Activated naive CD4-positive, alpha-beta T cell (primary cell): ENCODE measurements at places on chromosomes 5 and 9.

- DNase-seq, result no peak
Observed at GRCh38 chr5:66742083-66742895, 146.1 kb downstream of the MAST4 start.

GRCh38 chr9:136345281-136346156 lies 18.0 kb downstream of the DNLZ start:
- DNase-seq, result no peak

- DNase-seq, result no peak
Observed at GRCh38 chr5:69213513-69214215, 21.0 kb upstream of the CDK7 start.

DNA sequence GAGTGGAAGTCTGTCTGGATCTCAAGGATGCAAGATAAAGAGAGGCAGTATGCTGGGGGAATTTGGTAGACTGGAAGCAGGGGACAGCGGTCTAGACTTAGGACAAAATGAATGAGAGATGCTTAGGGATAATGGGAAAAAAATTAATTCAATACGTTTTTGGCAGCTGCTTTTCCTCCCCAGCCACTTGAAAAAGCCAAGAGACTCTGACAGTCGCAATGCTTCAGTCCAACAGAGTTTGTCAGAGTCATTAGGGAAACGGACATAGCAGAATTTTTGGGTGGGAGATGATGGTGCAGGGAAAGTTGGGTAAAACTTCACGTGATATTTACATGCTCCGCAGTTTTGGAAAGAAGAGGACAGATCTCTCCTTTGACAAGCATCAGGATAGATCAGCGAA lies 129.7 kb downstream of the GOLPH3 start:
- no peak for DNase-seq

- no peak for DNase-seq
Observed at GRCh38 chr5:78576376-78576775, 72.2 kb downstream of the LHFPL2 start.

DNA sequence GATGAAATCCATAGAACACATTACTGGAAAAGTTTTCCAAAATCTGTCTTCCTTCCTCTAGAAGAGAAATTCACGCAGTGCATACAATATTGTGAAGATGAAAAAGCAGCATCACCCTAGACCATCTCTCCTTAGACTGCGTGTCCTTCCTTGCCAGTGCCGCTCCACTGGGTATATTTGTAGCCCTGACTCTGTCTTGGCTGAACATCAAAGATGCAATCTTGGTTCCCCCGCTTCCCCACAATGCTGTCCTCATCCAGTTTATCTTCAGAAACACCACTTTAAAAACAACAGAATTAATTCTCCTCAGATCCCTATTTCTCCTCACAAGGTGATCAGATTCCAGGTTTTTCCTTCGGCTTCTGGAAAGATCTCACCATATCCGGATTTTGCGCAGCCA lies 53.9 kb downstream of the ROR2 start:
- DNase-seq, result no peak

DNA sequence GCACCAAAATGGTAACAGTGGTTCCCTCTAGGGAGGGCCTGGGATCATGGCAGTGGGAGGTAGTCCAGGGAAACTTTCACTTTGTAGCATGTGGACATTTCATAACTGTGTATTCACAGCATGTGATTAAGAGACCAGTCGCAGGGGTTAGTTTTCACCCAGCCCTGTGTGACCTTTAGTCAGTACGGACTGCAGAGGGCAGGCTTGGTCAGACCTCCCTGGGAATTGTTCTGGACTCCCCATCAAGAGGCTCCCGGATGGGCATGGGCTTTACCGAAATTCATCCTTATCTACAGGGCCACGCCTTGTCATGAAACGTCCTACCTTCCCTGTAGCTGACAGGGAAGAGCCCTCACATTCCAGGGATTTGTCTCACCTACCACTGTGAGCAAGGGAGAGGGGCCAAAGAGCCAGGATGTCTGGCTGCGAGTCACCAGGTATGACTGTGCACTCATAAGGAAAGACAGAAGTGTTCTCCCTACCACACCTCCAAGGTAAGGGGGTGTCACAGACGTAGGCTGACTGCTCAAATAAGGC lies 19.9 kb downstream of the GPX3 start:
- DNase-seq, result no peak

DNA sequence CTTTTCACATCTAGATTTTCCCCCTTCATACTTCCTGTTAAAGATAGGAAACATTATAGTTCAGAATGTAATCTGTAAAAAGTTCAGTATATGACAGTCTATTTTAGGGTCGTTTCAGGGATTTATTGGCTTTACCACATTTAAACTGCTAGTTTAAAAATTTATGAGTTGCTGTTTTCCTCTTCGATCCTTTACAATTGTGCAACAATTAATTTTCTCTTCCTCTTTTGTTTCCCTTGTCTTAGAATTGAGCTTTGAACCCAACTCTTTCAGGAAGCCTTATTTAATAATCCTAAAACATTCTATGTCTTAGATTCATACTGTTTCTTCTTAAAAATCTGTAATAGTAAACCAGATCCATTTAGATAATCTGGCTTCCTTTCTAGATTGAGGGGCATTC lies 16.4 kb downstream of the ZSWIM6 start:
- DNase-seq, result no peak

GRCh38 chr9:8419596-8420275 lies 620.2 kb upstream of the DMAC1 start:
- no peak for DNase-seq

DNA sequence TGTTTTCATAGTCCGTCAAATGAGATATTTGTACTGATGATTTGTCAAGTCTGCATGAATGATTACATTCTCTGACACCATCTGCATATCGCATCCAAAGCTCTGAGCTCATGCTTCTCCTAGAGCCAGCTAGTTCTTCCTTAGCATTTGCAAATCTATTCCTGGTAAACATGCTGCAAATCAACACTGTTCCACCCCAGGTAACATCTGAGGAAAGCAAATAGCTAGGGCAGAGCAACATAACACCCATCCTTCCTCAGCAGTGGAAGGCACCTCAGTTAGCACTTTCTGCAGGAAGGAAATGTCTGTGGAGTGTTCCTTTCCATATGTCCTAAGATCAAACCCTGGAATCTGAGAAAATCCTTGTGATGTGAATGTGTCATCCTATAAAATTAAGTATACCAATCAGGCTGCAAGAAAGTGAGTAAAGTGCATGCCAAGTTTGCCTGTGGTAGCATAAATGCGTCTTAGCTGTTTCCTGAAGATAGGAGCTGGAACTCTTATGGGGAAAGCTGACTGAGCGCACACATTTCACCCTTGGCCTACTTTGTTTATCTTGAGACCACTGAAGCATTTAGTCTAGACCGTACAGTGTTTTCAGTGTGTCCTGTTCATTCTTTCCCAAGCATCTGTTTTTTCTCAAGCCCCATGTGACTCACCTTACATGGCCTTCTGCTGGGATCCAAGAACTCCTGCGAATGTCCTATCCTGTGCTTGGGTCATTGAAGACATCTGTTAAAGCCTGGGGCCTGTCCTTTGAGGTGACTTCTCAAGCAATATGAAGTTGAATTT lies 50.9 kb upstream of the STARD4 start:
- no peak for DNase-seq

GRCh38 chr9:38032266-38033110 lies 36.5 kb downstream of the SHB start:
- DNase-seq, result no peak

GRCh38 chr9:85431339-85432102 lies 310.2 kb downstream of the AGTPBP1 start:
- DNase-seq, result no peak

- DNase-seq, result no peak
Observed at GRCh38 chr9:34959461-34959860, 1.4 kb downstream of the PHF24 start.

DNA sequence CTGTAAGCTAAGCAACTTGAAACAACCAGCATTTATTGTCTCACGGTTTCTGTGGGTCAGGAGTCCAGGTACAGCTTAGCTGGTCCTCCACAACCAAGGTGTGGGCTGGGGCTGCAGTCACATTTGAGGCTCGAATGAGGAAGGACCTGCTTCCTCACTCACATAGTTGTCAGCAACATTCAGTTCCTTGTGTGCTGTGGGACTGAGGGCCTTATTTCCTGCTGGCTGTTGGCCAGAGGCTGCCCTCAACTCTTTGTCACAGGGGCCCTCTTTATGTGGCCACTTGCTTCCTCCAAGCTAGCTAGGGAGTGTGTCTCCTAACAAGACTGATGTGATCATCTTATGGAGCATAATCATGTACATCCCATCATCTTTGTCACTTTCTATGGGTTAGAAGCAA lies 29.2 kb upstream of the SEMA4D start:
- no peak for DNase-seq

GRCh38 chr5:143985832-143986515 lies 174.0 kb downstream of the HMHB1 start:
- no peak for DNase-seq

- DNase-seq, result no peak
Observed at GRCh38 chr9:116345817-116346216, 192.2 kb downstream of the PAPPA start.

- DNase-seq, result no peak
Observed at GRCh38 chr5:607541-608428, 4.4 kb upstream of the CEP72 start.

- no peak for DNase-seq
Observed at GRCh38 chr5:143229896-143230675, 173.4 kb downstream of the NR3C1 start.

DNA sequence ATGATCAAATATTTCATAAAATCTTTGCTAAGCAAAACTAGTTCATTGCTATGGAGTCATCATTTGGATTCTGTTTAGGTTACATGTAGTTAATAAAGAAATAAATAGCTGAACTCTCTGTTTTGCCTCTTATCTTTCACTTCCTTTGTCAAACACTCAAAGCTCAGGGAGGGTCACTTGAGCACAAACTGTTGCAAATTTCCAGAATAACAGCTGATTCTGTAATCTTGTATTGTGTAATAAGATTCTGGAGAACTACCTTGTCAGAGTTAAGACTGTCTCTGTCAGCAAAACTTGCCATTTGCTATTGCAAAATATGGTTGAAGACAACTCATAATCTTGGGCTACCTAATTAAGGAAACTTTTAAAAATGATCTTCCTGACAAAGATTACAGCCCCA lies 182.0 kb upstream of the MOCS2 start:
- DNase-seq, result no peak

- no peak for DNase-seq
Observed at GRCh38 chr5:53262348-53262970, 152.9 kb upstream of the MOCS2 start.

DNA sequence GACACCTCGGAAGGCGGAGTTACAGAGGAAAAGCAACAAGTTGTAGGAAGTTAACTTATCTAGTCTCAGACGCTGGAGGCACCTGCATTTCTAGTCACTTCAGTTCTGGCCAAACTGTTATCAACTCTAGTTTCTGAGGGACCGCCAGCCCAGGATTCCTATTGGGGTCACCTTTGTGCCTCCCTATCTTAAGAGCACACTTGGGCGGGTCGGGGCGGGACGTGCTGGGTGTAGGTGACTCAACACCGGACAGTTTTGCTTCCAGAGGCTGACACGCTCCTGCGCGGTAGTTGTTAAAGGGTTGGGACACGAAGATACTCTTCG lies 679 bp upstream of the KDM4C start:
- DNase-seq, result peak; percentile 73

DNA sequence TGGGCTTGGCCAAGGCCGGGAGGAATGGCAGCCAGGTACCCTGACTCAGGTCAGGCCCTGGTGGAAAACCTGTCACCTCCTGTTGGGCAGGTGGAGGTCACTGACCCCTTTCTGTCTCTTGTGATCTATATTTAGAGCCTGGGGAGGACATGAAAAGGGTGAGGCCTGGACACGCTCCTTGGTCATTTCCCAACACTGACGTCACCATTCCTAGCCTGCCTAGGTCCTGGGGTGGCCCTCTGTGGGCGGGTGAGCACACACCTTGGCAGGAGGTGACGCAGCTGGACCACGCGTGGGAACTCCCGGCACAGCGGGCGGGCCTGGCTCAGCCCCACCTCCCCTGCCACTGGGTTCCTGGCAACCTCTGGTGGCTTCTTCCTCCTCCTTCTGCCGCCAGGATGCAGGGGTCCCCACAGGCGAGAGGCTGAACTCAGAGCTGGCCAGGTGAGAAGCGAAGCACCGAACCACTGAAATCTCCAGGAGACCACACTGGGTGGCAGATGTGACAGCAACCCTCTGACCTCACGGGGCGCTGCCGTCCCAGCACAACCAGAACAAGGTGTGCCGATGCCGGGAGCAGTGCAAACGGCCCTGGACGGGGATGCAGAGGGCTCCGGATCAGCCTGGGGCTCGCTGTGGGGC lies 6.4 kb upstream of the RALGDS start:
- DNase-seq, result no peak

DNA sequence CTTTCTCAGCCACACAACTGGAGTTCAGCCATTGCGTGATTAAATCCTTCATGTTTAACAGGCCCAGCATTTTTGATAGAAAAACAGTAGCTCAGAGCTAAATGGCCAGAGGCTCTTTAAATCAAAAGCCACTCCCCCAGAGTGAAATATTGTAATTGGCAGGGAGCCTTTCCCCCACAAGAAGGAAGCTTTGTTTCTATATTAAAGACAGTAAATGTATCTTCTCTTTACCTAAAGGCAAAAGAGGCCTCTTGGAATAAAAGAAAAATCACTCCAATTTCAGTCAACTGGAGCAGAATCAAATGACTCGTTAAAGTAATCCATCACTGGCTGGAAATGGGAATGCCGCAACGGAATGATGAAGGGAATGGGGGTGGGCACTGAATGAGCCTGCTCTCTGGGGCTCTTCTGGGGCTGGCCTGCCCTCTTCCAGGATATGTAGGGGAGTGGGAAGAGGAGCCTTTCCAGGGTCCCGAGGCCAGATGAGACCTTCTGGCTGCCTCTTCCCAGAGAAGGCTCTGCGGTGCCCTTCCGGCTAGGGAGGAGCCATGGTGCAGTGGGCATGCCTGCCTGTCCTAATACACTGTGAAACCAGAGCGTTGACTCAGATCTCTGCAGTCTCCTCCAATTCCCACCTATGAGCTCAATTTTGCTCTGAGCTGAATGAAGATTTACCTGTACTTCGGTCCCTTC lies 45.2 kb downstream of the ANKDD1B start:
- no peak for DNase-seq

- DNase-seq, result no peak
Observed at GRCh38 chr9:79946712-79947111, 374.9 kb downstream of the TLE4 start.
